ENCODE measurements at places on chromosomes 2 and 18.

DNA sequence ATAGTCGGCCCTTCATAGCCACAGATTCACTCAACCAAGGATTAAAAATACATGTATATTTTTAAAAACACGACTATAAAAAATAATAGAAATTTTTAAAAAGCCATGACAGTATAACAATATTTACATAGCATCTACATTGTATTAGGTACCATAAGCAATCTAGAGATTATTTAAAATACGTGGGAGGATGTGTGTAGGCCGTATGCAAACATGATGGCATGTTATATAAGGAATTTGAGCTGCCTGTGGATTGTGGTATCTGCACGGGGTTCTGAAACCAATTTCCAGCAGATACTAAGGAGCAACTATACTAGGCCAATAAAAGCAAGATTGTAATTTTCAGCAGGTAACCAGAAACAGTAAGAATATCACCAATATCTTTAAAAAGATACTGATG is 5.9 kb downstream of the ORC4 start:
- DNase-seq = no peak

- DNase-seq = no peak
Measured at GRCh38 chr2:25586726-25587144, 86.6 kb downstream of the DTNB start.

DNA sequence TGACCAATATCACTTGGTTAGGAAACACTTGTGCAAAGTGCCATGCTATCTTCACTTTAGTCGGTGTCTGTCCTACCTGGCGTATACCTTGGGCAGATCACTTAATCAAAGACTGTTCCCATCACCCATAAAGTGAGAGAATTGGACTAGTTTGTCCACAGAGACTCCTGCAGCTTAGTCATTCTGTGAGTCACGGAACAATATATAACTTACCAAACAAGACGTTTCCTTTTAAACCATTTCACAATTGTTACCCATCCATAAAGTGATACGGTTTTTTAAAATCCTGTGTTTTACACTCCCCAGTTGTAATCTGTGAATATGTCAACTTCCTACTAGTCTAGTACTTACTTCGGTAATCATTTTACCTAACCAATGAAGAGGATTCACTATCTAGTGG is 499.3 kb upstream of the SMIM21 start:
- no peak for DNase-seq

- DNase-seq = no peak
Measured at GRCh38 chr18:74389171-74389927, 67.8 kb downstream of the DIPK1C start.

- DNase-seq = no peak
Measured at GRCh38 chr18:54215069-54215468, 9.4 kb downstream of the MBD2 start.

- no peak for DNase-seq
Measured at GRCh38 chr2:152560166-152560565, 157.1 kb downstream of the PRPF40A start.

GRCh38 chr2:102983786-102984185 is 222.0 kb downstream of the TMEM182 start:
- DNase-seq = no peak

Data from tibial nerve (tissue), 4 donors.